ENCODE measurements at places on chromosomes 6 and 20. TPM values are rescaled to one million over a fixed set of nuclear protein-coding genes. Genes with fewer than 3 reads are reported as not detected.

The BPI gene
- total RNA-seq = not detected

The CDH26 gene
- total RNA-seq = 0.58 TPM

The FOXQ1 gene
- not detected for total RNA-seq

The ACTL10 gene
- total RNA-seq = 0.39 TPM

The BTNL2 gene
- total RNA-seq = not detected

The RXRB gene
- total RNA-seq = 42.7 TPM

The MTFR2 gene
- 10.1 TPM for total RNA-seq

The FUT9 gene
- 5.1 TPM for total RNA-seq

The KCNQ5 gene
- total RNA-seq = 17.8 TPM

The CCN6 gene
- not detected for total RNA-seq

The RAET1G gene
- total RNA-seq = not detected

The FRK gene
- total RNA-seq = 10.0 TPM

The HMGN3 gene
- total RNA-seq = 87.2 TPM

The UBE3D gene
- total RNA-seq = 38.0 TPM

The COL9A1 gene
- not detected for total RNA-seq

The ARFGEF3 gene
- total RNA-seq = 0.61 TPM

The GSTA3 gene
- not detected for total RNA-seq

The OR2B6 gene
- 0.32 TPM for total RNA-seq

Measured in A673 (cell line).